Central memory CD4-positive, alpha-beta T cell (primary cell): ENCODE measurements at places on chromosomes 1 and 21.

- DNase-seq: no peak
Observed at GRCh38 chr1:147613506-147613905, 56.8 kb downstream of the ACP6 start.

DNA sequence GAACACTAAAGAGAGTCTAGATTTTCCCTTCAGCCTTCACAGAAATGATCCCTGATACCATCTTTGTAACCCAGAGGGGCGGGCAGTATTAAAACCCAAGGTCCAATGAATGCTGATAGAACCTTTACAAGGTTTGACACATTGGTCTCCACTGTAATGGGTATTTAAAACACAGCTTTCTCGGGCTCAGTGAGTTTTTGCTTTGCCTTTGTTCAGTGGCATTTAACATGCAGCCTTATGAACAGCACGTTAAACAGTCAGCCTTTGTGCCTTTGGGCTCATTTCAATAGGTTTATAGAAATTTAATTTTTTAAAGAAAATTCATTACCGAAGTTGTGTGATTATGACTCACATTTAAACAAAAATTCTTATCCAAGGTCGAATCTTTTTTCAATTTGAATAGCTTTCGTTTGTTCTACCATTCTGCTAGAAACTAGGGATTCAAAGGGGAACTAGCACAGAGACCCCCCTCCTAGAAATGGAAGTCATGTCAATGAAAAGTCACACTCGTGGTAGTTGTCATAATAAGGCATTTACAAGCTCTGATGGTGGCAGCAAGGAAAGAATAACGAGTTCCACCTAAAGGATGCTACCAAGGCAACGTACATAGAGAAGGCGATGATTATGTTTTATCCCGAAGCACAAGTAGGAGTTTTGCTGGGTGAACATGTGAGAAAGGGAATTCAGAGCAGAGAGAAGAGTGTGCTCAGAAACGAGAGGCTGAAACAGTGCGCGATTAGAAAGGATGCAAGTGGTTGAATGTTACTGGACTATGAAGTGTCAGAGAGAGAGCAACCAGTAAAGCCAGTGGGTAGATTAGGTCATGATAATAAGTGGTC lies 66.2 kb downstream of the SGIP1 start:
- no peak for DNase-seq

DNA sequence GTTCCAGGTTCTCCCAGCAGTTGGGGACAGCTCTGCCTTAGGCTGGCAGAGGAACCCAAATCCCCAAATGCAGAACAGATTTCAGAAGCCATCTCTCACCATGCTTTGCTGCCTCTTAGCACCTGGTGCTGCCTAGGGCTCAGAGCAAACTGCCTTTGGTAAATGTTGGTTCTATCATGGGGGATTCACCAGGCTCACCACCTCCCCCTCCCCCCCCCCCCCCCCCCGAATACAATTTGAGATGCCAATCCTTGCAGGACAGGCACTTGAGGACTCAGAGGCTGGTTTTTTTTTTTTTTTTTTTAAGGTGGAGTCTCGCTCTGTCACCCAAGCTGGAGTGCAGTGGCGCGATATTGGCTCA lies 447 bp upstream of the PAQR6 start:
- DNase-seq: no peak

GRCh38 chr1:53469373-53469772 lies 10.2 kb downstream of the DMRTB1 start:
- no peak for DNase-seq

DNA sequence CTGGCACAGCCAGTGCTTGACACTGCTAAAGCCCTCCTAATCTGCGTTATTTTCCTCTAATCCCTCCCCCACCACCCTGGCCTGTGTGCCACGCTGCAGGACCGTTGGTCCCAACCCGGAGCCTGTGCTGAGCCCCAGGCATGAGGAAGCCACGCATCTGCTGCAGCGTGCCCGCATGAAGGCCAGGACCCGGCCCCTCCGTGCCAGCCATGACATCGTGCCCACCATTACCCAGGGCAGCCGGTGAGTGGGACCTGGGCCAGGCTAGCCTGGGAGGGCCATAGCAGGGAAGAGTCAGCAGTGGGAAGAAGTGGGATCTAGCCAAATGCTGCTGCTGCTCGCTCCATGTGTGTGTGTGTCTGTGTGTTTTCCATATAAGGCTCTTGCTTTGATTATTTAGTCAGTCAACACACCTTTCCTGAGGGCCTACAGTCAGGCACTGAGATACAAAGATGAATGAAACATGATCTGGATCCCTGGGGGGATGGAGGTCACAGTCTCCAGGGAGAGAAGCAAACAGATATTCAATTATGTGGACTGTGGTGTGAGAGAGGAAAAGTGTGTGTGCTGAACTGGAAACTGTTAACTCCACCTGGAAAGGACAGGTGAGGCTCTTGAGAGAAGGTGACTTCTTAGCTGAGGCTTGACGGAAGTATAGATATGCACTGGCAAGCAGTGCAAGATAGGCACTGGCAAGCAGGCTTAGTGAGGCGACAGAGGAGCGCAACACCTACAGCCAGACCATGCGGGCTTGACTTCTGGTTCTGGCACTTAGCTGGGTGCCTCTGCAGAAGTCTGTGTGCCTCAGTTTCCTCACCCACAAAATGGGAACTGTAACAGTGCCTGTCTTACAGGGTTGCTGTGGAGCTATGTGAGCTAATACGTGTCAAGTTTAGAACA lies 15.9 kb downstream of the KIAA1614 start:
- DNase-seq: no peak

DNA sequence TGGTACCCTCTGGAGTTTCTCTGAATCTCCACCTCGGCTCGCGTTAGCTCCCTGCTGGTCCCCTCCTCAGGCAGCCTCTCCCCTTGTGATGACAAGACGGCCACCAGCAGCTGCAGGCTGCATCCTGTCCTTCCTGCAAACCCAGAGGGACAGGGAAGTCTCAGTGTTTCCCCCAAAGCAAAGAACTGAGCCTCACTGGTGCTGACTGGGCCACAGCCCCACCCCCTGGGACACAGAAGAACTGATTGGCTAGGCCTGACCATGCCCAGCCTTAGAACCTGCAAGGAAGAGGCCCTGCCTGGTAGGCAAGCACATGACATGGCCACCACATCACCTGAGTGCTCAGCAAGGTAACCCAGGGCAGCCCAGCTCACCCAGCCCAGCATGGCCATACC lies 34.6 kb downstream of the TMEM51 start:
- DNase-seq: no peak

GRCh38 chr1:53259932-53260331 lies 21.6 kb upstream of the MAGOH start:
- DNase-seq: no peak

DNA sequence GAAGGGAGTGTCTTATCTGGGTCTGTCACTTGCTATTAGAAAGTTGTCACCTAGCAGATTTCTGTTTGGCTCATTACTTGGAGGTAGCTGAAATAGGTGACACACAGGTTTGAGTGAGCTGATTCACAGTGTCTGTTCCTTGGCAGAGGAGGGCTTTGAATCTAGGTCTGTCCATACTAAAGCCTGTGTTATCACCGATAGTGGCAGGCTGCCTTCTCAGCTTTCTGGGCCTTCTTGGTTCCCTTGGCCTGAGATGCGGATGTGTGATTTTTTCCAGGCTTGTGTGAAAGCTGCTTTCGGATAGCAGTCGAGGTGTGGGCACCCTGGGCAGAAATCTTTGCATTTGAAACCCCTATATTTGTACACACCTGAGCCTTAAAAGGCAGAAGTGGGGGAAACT lies 73.9 kb downstream of the ACTL8 start:
- no peak for DNase-seq

DNA sequence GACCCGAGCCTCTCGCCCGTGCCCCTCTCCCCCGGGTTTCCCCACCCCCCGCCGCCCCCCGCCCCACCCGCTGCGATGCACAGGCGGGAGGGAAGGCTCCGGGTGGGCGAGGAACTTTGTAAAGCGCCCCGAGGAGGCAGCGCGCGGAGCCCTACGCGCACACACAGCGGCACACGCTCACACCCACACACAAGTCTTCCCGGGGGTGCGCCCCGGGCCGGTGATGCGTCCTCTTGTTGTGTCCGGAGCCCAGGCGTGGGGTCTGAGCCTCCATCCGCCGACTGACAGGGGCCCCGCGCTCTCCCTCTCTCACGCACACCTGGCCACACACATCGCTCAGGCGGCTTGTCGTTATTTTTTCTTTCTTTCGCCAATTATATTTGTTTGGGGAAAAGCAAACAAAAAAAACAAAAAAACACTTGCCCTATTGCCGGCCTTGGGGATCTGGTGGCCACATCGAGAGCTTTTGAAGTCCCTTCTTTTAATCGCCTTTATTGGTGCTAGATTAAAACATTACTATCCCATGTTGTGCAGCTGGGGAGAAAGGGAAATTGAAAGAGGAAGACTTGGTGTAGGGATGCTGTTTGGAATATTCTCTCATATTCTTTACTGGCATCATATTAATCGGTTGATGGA lies 770 bp downstream of the NTNG1 start:
- no peak for DNase-seq

- no peak for DNase-seq
Observed at GRCh38 chr21:37407719-37408420, 41.3 kb downstream of the DYRK1A start.

DNA sequence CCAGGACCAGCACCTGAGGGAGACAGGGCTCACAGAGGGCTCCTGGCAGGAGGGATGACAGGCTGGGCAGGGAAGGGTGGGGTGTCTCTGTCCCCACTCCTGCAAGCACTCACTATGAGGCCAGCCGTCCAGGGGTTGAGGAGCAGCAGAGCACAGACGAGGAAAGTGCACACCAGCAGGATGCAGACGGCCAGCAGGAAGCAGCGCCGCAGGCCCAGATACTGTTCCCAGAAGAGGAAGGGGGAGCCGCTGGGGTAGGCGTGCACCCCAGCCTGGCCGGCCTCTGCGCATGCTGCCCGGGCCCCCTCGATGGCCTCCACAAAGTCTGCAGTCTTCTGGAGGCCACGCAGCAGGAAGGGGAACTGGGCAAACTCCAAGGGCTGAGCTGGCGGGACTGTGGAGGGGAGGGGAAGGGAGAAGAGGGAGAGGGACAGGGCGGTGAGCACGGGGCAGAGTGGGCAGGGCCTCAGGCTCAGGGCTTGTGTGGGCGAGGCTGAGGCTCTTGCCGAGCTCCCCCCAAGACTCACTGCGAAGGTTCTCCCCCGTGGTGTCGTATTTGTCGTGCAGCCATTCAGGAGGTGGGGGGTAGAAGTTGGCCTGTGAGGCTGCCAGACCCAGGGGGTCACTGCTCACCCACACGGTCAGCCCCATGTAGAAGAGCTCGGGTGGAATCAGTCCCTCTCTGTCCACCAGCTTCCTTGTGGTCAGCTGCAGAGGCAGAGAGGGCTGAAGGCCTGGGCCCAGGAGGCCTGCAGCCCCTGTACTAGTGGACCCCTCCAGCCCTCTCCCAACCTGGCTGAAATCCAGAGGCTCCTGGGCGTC lies 16.5 kb downstream of the PTCH2 start:
- DNase-seq: no peak

DNA sequence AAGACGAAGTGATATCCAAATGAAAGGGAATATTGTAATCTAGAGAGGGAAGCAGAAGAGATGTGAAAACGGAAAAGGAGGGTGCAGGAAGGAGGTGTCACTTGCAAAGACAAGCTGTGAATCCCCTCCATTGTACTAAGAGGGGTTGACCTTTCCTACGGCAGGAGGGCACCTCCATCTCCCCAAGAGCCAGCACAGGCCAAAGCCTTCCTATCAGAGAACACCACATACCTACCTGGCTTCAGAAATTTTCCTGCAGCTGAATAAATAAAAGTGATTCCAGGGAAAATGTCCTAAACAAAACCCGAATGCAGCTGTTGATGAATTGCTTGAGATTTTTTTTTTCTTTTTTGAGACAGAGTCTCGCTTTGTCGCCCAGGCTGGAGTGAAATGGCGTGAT lies 14.3 kb downstream of the KANK4 start:
- no peak for DNase-seq

DNA sequence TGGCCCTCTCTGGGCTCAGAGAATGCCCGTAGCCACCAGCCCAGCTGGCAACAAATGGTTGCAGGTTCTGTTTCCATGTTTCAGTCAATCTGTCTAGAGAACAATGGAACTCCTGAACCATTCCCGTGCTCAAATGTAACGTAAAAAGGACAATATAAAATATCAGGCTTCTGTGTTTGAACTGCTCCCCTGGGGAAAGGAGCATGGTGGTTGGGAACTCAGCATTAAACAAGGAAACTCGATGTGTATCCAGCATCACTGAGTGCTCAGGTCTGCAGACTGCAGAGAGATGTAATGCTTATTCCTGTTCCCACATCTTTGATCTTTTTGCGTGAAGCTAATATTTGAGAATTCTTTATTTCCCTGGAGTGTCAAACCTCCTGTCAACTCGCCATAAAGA lies 326.5 kb downstream of the KIF26B start:
- DNase-seq: no peak

- no peak for DNase-seq
Observed at GRCh38 chr1:2098839-2099785, 48.9 kb downstream of the PRKCZ start.

DNA sequence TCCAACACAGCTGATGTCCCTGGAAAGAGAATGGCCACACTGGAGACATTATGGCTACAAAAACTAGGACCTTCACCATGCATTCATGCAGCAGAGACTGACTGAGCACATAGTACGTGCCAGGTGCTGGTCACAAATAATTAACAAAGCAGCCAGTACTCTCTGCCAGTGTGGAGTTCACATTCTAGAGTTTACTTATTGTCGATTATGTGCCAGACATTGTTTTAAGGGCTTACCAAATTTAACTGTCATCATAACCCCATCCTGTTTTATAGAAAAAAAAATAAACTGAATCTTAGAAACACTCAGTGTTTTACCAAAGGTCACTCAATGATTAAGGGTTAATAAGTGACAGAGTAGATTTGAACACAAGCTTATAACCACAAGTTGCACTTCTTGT lies 143.3 kb downstream of the RRAGC start:
- no peak for DNase-seq

GRCh38 chr1:181504399-181504842 lies 21.1 kb downstream of the CACNA1E start:
- DNase-seq: no peak

- no peak for DNase-seq
Observed at GRCh38 chr1:29774355-29774754, 538.0 kb downstream of the PTPRU start.

GRCh38 chr1:31054349-31054748 lies 11.2 kb downstream of the PUM1 start:
- DNase-seq: no peak

DNA sequence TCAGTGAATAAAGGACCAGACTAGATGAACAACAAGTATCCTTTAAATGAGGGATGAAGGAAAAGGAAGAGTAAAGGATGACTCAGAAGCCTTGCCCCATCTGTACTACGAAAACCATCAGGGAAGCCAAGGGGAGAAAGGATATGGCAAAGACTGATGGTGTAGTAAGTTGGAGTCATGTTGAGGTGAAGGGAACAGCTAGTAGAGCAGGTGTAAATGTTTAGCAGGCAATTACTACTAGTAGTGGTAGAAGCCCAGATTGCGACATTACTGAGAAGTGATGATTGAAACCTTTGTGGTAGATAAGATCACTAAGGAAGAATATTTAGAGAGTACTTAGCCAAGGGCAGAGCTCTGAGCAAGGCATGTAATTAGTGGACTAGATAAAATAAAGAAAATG lies 84.0 kb downstream of the PHTF1 start:
- DNase-seq: no peak

GRCh38 chr1:200771625-200772555 lies 33.2 kb downstream of the CAMSAP2 start:
- DNase-seq: no peak

- DNase-seq: no peak
Observed at GRCh38 chr1:39407510-39407895, 83.9 kb upstream of the BMP8A start.
